ENCODE measurements at places on chromosomes 4 and X.

DNA sequence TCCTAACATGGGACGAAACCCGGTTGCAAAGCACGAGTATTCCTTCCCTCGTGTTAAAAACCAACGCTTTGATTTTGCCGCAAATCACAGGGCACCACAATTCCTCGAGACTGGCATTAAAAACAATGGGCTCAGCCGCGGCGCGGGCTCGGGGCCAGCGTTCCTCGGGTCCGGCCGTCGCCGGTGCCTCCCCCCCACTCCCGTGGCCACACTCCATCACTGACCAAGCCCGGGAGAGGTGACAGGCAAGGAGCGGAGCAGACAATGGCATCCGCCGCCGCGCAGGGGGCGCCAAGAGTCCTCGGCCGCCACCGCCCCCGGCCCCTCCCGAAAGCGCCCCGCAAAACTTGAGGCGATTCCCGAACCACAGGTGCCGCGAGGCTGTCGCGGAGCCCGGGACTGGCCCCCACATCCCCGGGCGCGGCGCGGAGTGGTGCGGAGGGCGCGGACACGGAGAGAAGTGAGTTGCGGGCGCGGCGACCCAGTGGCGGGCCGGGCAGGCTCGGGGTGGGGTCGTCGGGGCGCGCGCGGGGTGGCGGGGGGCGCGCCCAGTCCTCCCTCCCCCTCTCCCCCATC, 445 bp downstream of the AP1S2 start:
- no peak for DNase-seq

DNA sequence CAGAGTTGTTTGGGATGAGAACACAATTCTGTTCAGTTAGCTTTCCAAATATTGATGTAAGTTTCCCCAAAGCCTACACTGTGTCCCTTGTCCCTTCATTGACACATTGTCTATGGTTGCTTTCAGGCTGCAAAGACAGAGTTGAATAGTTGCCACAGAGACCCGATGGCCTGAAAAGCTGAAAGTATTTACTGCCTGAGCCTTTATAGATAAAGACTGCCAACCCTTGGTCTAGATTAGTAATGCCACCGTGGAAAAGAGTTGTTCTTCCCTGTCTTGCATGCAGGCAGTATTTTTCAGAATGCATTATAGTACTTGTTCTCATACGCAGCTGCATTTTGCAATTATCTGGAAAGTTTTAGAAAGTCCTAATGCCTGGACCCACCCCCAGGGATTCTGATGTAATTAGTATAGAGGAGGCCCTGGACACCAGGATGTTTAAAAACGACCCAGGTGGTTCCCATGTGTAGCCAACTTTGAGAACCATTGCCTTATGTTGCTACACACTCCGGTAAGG, 180.8 kb downstream of the FRMPD4 start:
- no peak for DNase-seq

- DNase-seq = no peak
Measured at GRCh38 chr4:148092316-148093014, 349.7 kb downstream of the NR3C2 start.

GRCh38 chr4:75016472-75016871, 83.6 kb downstream of the PARM1 start:
- DNase-seq = no peak

- DNase-seq = no peak
Measured at GRCh38 chr4:128298852-128299251, 11.2 kb upstream of the PGRMC2 start.

Data from brain microvascular endothelial cell (primary cell).